ENCODE measurements at places on chromosomes 3 and 15.

GRCh38 chr3:23697416-23697815 is 108.3 kb upstream of the UBE2E1 start:
- peak; percentile 25 for DNase-seq

DNA sequence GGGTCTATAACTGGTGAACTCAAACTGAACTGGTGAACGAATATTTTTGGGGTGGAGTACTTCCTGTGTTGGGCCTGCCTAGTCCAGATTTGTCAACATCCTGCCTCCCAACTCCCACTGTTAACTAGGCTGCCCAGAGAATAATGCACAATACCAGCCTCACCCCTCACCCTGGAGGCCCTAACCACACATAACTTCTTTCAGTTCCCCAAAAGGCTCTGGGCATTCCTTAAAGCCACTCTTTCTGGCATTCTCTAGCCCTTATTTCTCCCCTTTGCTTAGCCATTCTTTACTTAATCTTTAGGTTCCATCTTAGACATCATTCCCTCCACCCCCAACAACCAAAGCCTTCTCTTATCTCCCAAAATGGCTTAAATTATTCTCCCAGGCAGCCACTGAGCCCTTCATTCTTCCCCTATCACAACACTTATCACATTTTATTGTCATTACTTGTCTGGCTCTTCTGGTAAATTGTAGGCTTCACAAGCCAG is 9.1 kb upstream of the SEC11A start:
- DNase-seq = no peak

GRCh38 chr3:194995334-194995733 is 275.6 kb downstream of the XXYLT1 start:
- no peak for DNase-seq

DNA sequence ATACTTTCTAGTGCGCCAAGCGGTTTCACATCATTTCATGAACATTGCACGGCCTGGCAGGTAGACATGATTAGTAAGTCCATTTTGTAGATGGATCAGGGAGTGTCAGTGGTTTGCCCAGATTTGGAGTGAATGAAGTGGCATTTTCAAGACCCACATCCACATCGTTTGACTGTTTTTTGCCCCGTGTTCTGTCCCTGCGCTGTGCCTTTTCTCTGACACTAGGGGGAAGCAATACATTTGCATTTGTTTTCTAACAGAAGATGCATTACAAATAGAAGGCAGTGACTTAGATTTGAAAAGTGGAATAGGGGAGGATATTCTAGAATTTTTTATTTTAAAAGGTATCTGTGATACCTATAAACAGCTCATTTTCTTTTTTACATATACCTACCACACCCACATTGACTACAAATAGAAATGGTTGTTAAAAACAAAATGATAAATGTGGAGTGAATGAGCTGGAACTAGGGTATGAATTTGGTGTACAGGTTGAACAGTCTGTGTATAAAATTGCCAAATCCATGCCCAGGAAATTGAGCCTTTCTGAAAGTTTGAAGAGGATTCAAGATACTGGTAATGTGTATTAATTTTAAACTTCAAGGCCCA is 98.0 kb downstream of the USP13 start:
- DNase-seq = peak; percentile 7

- DNase-seq = peak; percentile 90
Measured at GRCh38 chr3:67460841-67461510, 193.4 kb downstream of the SUCLG2 start.

DNA sequence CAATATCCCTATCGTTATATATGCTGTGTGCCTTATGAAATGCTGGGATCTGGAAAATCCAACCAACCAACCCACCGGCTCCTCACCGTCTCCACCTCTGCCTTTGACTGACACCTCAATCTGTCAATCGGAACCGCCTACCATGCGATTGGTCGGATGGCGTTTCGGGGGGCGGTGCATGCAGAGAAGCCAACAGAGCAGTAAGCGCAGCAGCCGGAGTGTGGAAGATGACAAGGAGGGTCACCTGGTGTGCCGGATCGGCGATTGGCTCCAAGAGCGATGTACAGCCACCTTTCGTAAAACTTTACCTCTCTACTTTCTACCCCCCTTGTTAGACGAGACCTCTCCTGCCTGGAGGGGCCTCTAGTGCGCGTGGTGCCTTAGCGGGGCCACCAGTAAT is 6.3 kb downstream of the CLK3 start:
- DNase-seq = no peak

- DNase-seq = no peak
Measured at GRCh38 chr15:27222479-27222878, 251.5 kb downstream of the GABRG3 start.

DNA sequence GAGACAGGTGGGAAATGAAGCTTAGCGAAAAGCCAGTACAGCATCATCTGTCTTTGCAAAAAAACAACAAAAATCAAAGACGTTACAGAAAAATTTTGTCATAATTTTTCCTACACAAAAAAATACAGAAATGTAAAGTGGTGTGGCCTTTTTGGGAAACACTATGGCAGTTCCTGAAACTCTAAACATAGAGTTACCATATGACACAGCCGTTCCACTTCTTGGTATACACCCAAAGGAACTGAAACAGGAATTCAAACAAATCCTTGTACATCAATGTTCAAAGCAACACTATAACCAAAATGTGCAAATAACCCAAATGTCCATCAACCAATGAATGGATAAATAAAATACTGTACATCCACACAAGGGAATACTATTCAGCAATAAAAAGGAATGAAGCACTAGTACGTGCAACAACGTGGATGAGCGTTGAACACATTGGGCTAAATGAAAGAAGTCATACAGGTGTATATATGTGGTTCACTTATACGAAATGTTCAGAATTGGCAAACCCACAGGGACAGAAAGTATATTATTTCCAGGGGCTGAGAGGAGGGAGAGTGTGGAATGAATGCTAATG is 46.8 kb downstream of the GLB1 start:
- DNase-seq = no peak

GRCh38 chr3:41265823-41266273 is 66.5 kb downstream of the CTNNB1 start:
- DNase-seq = no peak

DNA sequence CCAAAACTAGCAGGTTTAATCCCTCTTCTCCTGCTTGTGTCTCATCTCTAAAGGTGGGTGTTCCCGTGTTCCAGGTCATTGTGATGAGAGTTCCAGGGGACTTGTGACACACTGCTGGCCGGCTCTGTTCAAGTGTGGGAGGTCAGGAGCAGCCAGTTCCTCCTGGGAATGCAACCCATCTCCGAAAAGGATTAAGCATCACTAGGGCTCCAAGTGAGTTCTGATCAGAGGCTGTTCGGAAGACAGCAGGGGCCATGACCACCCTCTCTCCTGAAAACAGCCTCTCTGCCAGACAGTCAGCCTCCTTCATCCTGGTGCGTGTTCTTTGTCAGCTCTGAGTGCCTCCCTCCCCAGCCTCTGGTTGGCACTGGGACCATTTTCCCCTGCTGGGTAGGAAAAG is at the start of gene TBC1D21:
TSS of gene TBC1D21 (plus strand) at position 109 of the 400 bp plus-strand sequence. CDS start at position 255, 146 bp downstream.
- DNase-seq = no peak

DNA sequence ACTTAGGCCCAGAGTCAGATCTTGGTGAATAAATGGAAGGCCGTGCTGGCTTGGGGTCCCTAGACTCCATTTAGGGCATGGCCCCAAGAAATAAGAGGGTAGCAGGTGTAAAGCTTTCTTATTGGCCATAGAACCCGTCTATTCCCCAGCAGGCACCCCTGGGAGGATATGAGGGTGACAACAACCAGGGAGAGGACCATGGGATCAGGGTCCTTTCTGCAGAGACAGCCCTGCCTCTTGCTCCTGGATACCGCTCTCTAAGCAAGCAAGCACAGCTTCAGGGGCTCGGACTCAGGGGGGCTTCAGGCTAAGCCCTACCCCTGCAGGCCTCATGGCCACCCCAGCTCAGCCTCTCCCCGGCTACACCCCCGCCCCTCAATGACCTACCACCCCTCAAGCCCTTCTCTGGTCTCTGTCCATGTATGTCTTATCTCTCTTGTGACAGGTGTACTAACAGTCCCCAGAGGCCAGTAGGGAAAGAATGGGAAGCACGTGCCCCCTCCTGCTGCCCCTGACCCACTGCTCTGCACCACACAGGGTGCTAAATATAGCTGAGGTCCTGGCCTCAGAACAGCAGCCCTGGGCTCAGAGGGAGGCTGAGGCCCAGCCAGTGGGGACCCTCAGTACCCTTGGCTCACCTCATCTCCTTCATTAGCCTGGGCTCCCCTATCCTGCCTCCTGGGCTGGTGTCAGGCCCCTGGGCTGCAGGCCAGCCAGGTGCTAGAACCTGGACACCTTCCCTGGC is 1.9 kb downstream of the XIRP1 start:
- no peak for DNase-seq

GRCh38 chr3:66073464-66074141 is 34.9 kb upstream of the MAGI1 start:
- DNase-seq = peak; percentile 42
